ENCODE measurements at places on chromosomes 4 and X.

DNA sequence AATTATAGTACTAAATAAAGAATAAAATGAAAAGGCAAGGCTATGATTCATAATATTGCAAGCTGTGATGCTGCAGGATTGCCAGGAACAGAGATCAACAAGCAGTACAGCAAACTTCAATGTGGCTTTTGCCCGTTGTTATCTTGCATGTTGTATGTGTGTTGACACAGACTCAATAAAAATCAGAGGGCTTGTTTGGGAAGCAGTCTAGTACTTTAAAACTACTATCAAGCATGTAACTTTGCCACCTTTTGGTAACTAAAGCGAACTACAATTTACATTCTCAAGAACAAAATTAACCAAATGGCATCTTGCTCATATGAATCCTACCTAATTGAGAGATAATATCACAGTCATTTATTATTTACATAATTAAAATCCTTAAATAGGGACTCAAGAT is 79.8 kb upstream of the GPM6A start:
- no peak for DNase-seq

GRCh38 chrX:30881797-30882196 is 7.3 kb downstream of the TAB3 start:
- no peak for DNase-seq

DNA sequence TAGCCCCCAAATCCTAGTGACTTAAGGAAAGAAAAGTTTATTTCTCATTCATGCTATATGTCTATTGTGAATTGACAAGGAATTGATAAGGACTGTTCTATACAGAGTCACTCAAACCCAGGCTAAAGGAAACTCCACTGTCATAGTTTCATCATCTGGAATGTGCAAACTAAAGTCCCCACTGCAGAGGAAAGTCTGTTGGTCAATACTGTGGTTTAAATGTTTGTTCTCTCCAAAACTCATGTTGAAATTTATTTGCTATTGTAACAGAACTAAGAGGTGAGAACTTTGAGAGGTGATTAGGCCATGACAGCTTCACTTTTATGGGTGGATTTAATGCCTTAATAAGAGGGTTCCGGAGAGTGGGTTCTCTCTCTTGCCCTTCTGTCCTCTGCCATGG is 149.6 kb downstream of the COX18 start:
- no peak for DNase-seq

DNA sequence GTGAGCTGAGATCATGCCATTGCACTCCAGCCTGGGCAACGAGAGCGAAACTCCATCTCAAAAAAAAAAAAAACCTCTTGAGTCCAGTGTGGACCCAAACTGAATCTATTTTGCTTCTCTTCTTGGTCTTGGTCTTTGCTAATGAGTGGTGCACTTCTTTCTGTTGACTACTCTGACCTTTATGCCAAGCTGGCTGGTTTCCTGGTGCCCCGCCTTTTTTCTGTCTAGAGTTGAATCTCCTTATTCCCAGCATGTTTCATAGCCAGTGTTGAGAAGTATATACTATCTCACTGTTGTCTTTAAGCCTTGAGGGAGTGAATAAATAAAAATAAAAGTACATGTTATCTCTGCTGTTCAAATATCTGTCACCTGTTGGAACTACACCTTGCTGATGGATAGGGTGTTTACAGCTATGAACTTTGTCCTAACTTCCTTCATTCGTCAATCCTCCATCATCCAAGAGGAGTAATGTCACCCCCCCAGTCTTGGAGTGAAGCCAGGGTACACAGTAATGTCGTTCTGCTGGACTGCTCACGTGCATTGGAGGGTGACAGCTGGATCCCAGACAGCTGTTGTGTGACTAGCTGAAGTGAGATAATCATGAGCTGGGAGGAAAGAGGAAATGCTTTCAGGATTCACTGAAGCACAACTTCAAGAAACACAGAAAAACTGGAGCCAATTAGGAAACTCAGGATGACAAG is 99.3 kb upstream of the PRKG2 start:
- no peak for DNase-seq

DNA sequence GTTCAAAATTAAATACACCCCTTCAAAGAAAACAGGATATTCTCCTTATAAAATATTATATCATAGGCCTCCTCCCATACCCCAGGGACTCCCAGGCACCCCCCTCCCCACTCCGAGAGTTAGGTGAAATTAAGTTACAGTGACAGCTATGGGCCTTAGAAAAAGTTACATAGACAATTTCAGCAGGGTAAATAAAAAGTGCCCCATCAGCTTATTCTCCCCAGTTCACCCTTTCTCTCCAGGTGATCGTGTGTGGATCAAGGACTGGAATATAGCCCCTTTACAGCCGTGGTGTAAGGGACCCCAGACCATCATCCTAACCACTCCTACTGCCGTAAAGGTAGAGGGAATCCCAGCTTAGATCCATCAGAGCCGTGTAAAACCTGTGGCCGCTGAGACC is 147.6 kb upstream of the FGF16 start:
- no peak for DNase-seq

- no peak for DNase-seq
Measured at GRCh38 chr4:109091727-109092409, 210.6 kb downstream of the COL25A1 start.

- DNase-seq: no peak
Measured at GRCh38 chrX:29617725-29618124, 597.6 kb upstream of the MAGEB2 start.

- no peak for DNase-seq
Measured at GRCh38 chrX:17206584-17206983, 168.4 kb upstream of the NHS start.

GRCh38 chrX:101430457-101431078 is 22.5 kb downstream of the HNRNPH2 start:
- DNase-seq: no peak

- no peak for DNase-seq
Measured at GRCh38 chrX:70032792-70033191, 16.9 kb downstream of the AWAT2 start.

GRCh38 chr4:186765138-186765537 is 41.5 kb upstream of the FAT1 start:
- DNase-seq: peak; percentile 66

- no peak for DNase-seq
Measured at GRCh38 chr4:123824524-123824923, 427.9 kb downstream of the SPRY1 start.

All from endodermal cell (in vitro differentiated cells).